ENCODE measurements at places on chromosomes 13 and 19.
A peak's percentile ranks its signal among the peaks of the same experiment; 100 is the strongest.

DNA sequence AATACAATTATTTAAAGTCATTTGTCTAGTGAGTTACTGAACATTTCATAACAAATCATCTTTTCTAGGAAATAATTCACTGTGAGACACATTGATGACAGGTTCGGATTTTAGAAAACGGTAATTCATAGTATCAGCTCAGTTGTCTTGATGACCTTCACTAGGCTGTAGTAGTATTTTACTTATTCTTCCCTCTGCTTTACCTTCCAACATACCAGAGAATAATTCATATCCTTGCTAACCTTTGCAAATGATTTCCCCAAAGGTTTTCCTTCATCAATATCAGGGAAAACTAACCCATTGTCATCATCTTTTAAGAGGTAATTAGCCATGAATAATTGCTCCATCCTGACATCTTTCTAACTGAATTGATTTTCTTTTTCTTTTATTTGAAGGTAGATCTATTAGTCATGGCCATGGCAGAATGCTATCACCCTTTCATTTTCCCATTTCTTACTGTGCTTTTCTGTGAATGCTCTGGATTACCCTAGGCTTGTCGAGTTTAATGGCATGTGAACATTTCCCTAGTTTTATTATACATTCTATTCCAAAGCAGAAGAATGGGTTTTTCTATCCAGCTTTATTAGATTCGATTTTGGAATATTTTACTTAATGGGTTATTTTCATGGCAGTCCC lies 299.2 kb downstream of the OLFM4 start:
- no peak for DNase-seq

GRCh38 chr19:31348481-31349159 lies 616 bp downstream of the TSHZ3 start:
- no peak for DNase-seq

GRCh38 chr13:80881942-80882445 lies 541.1 kb upstream of the SPRY2 start:
- no peak for DNase-seq

- no peak for DNase-seq
Measured at GRCh38 chr19:8460516-8461298, 15.9 kb downstream of the HNRNPM start.

DNA sequence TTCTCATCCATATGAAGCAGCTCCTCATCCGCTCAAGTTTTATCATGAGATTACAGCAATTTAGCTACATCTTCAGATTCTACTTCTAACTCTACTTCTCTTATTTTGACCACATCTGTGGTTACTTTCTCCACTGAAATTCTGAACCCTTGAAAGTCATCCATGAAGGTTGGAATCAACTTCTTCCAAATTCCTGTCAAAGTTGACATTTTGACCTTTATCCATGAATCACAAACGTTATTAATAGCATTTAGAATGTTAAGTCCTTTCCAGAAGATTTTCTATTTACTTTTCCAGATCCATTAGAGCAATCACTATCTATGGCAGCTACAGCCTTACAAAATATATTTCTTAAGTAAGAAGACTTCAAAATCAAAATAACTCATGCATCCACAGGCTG lies 421.7 kb upstream of the GPC6 start:
- DNase-seq = no peak

DNA sequence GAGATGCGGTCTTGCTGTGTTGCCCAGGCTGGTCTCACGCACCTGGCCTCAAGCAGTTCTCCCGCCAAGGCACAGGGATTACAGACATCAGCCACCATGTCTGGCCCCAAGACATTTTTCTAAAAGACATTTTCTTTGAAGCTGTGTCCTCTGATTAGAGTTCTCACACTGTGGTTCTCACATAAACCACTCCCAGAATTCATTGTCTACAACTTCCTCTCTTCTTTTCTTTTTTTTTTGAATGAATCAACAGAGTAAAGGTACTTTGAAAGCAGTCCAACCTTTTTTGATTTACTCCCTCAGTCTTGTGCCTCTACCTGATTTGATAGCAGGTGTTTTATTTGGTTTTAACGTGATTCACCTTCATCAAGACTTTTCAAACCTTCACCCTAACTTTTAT lies 14.3 kb upstream of the SHD start:
- no peak for DNase-seq

- no peak for DNase-seq
Measured at GRCh38 chr19:1469255-1470054, 9.6 kb downstream of the C19orf25 start.

- DNase-seq = no peak
Measured at GRCh38 chr13:94660695-94661326, 51.5 kb downstream of the SOX21 start.

DNA sequence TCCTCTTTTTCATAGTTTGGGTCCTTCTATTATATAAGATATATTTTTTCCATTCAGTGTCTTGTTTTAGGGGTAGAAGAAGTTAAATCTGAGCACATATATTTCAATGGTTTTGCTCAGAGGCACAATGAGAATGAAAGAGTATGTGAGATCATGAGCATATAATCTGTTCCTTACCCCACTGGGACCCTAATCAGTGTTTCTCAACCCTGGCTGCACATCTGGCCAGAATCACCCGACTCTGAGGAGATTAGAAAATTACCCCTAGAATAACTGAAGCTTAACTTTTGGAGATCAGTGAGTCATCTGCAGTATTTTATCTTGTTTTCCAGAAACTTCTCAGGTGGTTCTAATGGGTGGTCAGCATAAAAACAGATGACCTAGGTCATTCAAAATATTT lies 782 bp downstream of the CYSLTR2 start:
- DNase-seq = no peak

DNA sequence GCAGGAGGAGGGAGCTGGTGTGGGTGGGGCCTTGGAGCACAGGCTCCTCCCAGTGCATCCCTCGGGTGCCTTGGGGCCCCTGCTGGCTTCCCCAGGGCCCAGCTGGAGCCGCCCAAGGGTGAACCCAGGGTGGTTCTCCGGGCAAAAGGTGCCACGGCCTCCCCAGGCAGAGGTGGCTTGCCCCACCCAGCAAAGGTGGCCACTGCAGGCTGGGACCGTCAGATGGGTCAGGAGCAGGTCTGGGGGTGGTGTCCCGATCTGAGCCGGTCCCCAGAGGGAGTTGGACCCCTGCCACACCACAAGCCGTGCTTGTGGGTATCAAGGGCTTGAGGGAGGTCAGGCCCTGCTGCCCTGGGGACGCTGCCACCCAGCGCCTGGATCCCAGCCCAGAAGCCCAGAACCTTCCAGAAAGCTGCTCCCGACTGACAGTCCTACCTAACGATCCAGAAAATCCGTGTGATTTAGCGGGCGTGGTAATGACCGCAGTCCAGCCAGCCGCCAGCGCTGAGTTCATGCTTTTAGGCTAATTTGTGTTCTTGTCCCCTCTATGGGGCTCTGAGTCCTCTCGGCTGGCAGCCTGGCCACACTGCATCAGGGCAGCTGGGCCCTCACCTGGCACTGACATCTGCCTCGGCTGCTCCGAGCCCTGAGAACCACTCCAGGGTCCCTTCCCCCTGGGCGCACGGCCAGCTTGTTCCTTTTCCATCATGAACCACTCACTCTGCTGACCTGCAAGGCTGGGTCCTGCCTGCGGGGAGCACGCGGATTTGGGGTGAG lies 5.0 kb upstream of the GRIN3B start:
- peak; percentile 51 for DNase-seq

Data from NCI-H2029 treated with DMSO at 0.1 percent for 48 hours (cell line).